H1 (cell line): ENCODE measurements at places on chromosomes 1 and 21.

DNA sequence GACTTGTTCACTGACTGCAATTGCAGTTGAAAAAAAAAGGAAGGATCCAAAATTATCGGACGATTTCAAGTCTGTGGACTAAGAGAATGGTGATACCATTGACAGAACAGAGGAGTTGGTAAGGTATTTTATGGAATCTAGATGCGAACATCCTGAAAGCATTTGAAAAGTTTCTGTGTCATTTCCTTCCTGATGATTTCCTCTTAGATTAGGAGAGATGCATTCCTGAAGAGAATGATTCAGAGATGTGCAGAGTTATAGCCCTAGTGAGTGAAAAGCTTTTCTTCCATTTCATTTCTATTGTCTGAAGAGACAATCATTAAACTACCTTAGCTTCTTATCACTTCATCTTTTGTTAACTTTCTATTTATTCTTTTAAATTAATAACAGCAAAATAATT is 200.0 kb downstream of the KCNK2 start:
- no peak for DNase-seq

GRCh38 chr1:115302390-115302961 is 35.6 kb downstream of the NGF start:
- DNase-seq: no peak

DNA sequence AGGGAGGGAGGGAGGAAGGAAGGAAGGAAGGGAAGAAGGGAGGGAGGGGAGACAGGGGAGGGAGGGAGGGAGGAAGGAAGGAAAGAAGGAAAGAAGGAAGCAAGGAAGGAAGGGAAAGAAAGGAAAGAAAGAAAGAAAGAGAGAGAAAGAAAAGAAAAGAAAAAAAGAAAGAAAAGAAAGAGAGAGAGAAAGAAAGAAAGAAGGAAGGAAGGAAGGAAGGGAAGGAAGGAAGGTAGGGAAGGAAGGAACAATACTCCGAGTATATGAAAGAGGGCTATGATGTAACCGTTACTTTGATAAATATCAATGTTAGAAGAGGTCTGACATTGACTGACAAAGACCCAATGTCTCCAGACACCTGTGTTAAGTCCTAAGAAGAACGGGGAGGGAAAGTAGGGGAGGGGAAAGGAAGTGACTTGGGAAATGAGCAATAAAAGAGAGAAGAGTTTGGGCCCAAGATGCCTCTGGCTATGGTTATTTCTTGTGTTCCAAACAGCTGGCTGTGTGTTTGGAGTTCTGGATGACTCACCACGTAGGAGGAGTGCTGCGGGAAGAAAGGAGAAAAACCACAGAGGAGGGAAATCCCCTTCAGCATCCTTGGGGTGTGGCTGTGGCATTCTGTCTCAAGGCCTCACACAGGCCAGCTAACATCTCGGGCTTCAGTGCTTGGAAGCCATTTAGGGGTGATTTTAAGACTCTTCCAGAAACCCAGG is 37.0 kb upstream of the RXRG start:
- peak; percentile 3 for DNase-seq

- no peak for DNase-seq
Observed at GRCh38 chr1:184910691-184911091, 63.6 kb downstream of the NIBAN1 start.

GRCh38 chr1:215543191-215543606 is 23.9 kb upstream of the KCTD3 start:
- no peak for DNase-seq

DNA sequence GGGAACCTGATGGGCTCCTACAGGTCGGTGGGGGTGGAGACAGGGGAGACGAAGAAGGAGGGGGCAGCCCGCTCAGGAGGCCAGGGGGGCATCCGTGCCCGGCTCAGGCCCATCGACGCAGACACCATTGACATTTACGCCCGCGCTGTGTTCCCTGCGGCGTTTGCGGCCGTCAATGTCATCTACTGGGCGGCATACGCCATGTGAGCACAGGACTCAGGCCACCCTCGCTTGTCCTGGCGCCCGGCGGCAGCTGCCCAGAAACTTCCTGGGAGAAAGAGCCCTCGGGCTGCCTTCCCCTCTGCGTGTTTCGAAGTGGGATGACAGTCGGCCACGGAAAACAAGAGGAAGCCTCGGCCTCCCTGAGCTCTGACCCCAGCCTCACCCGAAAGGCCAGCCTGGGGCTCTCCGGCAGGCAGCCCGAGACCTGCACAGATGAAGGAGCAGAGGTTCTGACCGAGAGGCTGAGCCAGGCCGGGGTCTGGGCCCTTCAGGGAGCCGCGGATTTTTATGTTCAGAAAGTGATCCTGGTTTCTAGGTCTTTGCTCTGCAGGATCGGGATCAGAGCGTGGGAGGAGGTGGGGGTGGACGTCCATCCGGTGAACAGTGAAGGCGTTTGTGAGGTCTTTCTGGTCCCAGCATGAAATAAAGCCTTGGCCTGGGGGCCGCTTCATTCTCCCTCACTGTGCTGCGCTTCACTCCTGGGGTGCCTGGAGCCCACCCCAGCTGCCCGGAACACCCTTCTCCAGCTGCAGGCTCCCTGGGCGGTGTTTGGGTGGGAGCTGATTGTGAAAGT is 11.1 kb downstream of the GABRD start:
- no peak for DNase-seq

- DNase-seq: no peak
Observed at GRCh38 chr1:46244656-46245371, 2.7 kb upstream of the RAD54L start.

GRCh38 chr1:94755675-94756074 is 64.5 kb upstream of the SLC44A3 start:
- no peak for DNase-seq

DNA sequence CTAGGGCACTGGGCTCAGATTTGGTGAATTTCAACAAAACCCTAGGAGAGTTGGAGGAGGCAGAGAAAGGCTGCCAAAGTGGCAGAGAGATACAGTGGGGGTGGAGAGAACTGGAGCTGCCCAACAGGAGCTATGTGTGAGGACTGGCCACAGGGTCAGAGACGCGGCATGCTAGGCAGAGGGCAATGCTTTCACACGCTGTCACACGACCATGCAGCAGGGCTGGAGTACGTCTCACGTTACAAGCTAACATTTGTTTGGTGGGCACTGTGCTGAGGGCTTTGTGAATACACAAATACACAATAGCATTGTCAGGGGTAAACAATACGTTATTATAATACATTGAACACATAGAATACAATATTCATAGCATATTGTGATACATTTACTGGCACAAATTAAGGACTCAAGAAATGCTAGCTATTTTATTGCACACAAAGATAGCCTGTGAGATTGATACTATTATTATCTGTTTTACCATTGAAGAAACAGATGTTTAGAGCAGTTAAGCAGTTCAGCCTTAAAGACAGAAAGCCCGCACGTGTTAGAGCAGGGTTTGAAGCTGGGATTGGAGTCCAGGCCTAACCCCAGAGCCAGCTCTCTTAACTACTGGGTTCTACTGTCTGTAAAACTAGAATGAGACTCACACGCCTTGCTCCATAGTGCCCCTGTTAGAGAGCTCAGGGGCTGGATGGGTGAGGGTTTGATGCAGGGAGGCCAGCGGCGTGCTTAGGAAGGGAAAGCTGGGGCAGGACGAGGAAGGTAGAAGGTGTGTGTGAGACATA is 4.5 kb downstream of the RAB7B start:
- no peak for DNase-seq

- DNase-seq: no peak
Observed at GRCh38 chr1:53945183-53945432, 391 bp downstream of the IFT25 start.

DNA sequence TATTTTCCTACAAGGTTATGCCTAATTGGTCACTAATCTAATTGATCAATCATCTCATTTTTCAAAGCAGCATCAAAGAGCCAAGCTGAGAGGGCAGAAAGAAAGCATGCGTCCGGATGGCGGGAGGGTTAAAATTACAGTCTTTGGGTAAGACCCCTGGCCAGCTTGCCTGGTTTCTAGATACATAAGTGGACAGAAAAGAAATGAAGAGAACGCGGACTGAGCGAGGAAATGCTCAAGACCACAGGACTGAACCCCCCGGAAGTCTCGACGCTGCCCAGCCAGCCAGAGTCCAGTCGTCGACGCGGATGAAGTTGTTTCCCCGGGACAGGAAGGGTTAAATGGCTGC is 297.2 kb downstream of the OMA1 start:
- no peak for DNase-seq

DNA sequence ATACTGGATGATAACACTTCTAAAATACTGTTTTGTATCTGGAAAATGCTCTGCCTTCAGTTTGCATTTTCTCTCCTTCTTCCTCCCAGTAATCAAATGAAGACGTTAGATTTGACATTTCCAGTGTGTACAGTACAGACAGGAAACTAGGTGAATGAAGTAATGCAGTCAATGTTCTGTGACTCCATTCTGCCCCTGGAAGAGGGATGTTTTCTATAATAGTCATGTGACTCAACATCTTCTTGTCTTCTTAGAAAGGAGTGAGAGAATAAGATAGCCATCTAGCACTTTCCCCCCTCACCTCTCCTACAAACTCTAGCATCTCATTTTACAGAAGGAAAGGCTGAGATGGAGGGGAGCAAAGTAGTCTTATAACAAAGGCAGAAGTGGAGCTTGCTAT is 77.6 kb downstream of the DDR2 start:
- DNase-seq: no peak

GRCh38 chr21:31554511-31555022 is 104.9 kb upstream of the SOD1 start:
- no peak for DNase-seq

- DNase-seq: no peak
Observed at GRCh38 chr1:7967196-7967595, 5.7 kb downstream of the PARK7 start.

GRCh38 chr21:21682172-21682571 is 684.0 kb downstream of the NCAM2 start:
- no peak for DNase-seq

DNA sequence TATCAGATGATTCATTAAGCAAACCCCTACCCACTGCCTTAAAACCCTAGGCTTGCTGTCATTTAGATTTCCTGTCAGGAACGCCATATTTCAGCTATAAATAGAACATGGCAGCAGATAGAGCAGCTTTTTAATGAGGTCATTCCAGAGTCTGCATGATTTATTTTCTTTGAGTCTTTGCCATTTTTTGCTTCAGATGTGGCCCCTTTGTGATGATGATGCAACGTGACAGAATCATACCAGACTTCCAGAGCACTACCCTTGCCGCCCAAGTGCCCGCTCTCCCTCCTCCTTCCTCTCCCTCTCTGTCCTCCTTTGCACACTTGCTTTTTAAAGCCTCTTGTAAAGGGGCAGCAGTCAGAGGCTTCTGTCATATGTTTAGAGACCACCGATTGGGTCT is 55.5 kb upstream of the TRIM67 start:
- no peak for DNase-seq

DNA sequence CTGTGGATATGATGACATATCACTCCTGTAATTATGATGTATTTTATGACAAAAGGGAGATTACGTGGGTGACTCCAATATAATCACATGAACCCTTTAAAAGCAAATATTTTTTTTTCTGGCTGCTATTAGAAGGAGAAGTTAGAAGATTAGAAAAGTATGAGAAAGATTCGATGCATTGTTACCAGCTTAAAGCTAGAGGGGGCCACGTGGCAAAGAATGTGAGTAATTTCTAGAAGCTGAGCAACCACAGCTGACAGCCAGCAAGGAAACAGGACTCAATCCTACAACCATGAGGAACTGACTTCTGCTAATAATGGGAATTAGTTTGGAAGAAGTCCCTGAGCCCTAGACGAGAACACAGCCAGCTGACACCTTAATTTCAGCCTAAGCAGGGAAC is 56.3 kb upstream of the C1orf87 start:
- DNase-seq: no peak

- DNase-seq: no peak
Observed at GRCh38 chr1:211621447-211622198, 42.7 kb upstream of the SLC30A1 start.

GRCh38 chr1:153687346-153688125 is 9.0 kb downstream of the NPR1 start:
- no peak for DNase-seq

DNA sequence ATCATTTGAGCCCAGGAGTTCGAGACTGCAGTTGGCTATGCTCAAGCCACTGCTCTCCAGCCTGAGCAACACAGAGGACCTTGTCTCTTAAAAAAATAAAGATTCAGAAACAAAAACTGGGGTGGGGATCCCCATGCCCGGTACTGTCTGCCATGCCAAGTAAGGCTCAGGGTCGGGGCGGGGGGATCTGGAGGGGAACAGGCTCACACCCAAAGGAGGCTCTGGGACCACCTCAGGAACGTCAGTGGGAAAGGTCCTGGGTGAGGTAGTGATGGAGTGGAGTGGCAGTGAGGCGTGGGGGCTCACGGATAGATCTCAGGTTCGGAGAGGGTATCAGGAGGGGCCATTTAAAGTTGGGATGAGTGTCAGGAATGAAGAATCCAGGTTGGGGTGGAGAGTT is 765 bp upstream of the S100A4 start:
- no peak for DNase-seq

GRCh38 chr1:238955934-238956333 is 430.4 kb upstream of the CHRM3 start:
- DNase-seq: no peak

DNA sequence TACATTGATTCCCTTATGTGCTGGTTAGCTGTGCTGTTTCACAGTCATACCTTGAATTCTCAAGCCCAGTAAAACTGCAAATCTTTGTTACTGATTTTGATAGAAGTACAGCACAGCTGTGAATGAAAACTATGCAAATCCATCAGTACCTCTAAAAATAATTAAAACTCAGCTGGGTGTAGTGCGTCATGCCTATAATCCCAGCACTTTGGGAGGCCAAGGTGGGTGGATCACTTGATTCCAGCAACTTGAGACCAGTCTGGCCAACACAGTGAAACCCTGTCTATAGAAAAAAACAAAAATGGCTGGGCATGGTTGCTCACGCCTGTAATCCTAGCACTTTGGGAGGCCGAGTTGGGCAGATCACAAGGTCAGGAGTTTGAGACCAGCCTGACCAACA is 61.2 kb downstream of the NUP210L start:
- DNase-seq: no peak

GRCh38 chr1:169020684-169021083 is 85.8 kb upstream of the ATP1B1 start:
- DNase-seq: no peak

- no peak for DNase-seq
Observed at GRCh38 chr1:227170361-227171166, 147.7 kb downstream of the CDC42BPA start.

DNA sequence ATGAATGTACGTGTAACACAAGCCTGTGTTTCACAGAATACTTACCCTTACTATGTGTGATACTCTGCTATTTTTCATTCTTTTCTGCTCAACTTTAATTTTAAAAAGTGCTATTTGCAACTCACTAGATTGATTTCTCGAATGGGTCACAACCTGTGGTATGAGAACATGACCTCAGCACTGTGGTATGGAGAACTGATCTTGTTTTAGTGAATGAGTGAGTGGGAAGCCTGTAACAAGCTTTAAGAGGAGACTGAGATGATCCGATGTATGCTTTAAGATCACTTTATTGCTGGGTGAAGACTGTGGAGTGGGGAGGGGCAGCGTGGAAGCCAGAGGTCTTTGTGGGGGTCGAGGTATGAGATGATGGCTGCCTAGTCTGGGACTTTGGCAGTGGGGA is 21.6 kb downstream of the MECR start:
- DNase-seq: no peak

DNA sequence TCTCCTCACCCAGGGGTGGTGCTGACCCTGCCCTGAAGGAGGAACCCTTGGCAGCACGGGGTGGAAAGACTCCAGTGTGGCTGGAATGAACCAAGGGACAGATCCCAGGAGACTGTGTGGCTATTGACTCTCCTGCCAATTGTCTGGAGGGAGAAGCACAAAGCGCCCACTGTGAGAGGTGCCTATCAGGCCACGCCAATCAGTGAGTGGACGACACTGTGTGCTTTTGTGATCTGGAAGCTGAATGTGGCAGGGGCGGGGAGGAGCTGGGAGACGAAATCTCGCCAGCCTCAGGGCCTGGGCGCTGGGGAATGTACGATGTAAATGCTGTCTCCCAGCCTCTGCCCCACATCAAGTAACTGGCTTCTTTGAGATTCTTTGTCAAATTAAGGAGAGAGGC is 167.1 kb downstream of the ZBTB18 start:
- no peak for DNase-seq
